Breast epithelium (tissue), 4 donors: ENCODE measurements at places on chromosomes 3 and 15.

- DNase-seq, result no peak
Observed at GRCh38 chr3:67389176-67389575, 265.2 kb downstream of the SUCLG2 start.

DNA sequence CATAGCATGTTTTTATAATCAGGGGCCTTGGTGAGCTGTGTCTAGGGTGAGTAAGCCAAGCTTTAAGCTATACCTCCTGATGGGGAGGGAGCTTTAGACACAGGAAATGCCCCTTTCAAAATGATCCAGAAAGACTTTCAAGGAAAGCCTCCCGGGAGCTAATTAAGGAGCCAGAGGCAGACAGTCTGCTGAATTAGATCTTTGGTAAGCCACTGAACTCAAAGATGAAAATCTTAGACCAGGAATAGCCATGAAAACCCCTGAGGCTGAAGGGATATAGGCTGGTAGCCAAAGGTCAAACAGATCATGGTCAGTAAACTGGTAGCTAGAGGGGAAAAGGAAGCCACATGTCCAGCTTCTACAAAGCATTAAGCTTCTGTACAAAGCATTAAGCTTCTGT, 42.7 kb upstream of the GAP43 start:
- no peak for DNase-seq

DNA sequence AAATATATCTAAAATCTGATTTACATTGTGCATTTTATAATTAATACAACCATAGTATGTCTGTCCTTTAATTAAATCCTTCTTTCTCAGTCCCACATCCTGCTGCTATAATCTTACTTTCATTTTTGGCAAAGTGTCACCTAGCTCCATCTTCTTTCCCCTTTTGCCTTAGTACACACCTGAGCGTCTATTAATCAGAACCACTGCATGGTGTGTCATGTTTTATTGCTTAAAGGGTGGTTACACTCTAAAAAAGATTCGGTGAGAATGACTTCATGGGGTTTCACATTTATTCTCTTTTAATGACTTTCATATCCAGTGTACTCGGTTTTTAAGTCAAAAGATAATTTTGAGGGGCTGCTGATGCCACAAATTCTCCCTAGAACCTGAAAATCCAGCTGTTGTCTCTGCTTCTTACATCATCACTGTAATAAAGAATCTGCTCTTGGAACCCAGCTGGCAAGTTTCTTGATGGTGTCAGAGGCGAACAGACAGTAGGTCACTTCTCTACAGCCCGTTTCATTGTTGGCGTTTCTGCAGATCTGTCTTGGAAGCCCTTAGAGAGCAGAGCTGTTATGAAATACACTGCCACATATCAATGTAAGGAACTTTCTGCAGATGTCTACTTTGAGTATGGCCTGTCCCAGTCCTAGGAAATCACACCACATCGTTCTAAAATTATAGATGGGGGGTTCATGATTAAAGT, 99.7 kb downstream of the TIGIT start:
- DNase-seq, result peak; percentile 48

GRCh38 chr3:123656691-123657090, 71.8 kb upstream of the HACD2 start:
- no peak for DNase-seq

DNA sequence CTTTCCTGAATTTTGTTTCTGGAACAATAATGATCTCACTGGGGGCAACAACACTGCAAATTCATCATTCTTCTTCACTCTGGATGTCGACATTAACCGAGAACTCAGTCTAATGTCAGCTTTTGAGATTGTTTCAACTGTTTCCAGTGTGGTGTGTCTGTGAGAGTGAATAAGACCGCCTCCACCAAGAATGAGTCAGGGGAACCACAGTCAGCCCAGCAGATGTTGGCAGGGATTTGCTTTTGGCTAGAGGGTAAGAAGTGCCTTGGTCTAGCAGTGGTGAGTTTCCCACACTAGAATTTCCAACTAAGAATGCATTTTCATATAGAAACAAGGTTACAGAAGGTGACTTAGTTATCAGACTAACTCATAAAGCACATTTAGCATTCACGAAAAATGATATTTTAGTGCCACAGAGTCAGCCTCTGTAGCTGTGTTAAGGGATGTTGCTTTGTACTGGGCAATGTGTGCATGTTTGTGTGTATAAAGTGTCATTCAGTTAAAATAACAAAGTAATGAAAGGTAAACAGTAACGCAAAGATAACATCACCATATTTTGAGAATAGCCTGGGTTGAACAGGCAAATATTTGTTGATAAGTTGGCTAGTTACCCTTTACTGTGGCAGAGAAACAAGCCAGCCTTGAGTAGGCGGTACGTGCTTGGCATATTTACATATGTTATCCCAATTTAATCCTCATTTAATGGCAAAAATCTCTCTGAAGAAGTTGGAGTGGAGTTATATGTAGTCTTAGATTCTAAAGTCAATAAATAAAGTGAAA, 33.8 kb downstream of the DRD3 start:
- DNase-seq, result no peak

- DNase-seq, result no peak
Observed at GRCh38 chr3:97029972-97030371, 215.6 kb downstream of the EPHA6 start.

DNA sequence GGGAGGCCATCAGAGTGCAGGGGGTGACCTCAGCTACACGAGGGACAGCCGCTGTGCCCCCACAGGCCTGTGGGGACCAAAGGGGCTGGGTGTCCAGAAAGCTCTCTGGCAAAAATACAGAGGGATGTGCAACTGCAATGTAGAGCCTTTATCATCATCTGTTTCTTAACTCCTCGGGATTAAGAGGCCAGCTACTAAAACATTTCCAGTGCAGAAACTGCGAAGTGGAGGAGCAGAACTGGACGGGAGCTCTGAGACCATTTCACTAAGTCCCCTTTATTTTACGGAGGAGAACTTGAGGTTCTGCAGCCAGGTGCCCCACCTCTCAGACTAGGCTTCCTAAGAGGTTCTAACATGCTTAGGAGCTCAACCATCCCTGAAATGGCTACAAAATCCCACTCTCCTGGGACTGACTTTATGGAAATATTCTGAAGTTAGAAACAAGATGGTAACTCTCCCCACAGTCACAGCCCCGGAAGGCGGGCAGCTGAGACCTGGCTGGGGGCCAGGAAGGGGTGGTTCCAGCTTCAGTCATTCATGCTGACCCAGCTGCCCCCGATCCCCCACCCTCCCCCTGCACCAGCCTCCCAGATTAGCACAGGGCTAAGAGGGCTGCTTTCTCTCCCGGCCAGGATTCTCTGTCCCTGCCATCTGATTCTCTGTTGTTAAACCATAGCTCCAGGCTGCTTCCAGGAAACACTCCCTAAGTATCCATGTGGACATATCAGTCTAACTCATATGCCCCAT, 40.3 kb downstream of the UMPS start:
- DNase-seq, result no peak

DNA sequence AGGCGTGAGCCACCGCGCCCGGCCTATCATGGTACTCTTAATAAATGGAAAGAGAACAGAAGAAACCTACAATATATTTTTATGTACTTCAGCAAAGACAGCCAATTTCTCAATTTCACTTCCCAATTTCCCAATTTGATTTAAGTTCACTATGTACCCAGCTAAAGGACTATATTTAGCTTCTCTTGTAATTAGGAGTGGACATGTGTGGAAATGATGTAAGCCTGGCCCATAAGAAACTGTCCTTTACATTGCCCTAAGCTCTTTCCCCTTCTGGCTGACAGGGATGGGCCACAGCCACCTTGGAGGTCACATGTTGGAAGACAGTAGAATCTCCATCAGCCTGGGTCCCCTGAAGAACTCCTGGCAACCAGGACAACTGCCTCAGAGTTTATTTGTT, 6.2 kb downstream of the TMEM39A start:
- DNase-seq, result no peak

- peak; percentile 45 for DNase-seq
Observed at GRCh38 chr3:170037463-170038433, at the start of gene GPR160. Gene GPR160, plus strand, starts transcription at chr3:170037995. Its CDS starts 45,978 bp downstream, at chr3:170083973.

DNA sequence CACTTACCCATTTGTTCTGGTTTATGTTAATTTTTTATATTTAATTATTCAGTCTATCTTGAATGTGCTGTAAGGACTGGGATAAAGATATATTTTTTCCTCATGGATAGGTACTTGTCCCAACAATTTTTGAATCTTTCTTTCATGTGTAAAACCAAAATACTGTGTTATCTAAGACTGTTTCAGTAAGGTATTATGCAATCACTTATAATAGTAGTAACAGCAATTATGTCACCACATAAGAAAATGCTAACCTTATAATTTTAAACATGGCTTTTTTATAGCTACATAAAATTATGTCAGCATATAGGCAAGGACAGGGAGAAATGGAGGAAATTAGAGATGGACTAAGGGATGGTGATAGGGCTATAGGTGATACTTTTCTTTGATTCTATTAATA, 2.9 kb upstream of the CTDSPL start:
- DNase-seq, result no peak

DNA sequence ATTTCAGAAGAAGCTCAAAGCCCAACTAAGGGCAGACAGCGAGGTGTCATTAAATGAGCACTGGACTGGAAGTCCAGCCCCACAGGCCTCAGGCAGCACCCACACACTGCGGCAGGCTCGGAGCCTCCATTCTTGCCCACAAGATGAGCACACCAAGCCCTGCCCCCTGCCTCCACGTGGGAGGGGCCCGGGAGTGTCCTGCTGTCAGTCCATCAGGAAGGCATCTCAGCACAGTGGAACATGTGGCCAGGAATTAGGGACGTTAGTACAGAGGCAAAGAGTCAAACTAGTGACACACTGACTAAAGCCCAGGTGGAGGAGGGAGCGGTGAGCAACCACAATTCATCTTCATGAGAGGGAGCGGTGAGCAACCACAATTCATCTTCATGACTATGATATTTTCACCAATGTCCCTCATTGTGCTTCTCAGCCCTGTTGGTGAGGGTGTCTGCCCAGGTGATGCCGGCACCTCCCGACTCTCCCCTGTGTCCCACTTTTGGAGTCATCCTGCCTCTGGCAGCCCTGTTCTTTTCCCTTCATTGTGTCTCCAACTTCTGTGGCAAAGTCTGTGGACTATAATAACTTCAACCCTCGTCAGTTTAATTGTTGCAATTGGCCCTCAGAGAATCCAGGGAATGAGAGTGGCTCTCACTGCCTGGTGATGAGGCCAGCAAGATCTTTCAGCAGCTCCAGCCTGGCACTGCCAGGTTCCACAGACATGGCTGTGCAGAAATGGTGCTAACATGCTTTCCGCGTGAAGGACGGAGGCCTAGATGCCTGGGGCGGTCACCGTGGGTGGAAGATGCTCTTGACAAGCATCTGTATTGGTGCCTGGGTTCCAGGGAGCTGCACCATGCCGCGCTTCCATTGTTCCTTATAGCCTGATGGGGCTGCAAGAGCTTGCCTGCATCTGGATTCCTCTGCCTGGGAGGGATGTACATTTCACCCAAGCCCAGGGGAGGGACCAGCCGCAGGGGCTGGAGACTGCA, 23.1 kb upstream of the SKOR1 start:
- DNase-seq, result no peak

GRCh38 chr3:182596676-182597410, 196.5 kb upstream of the ATP11B start:
- no peak for DNase-seq

- no peak for DNase-seq
Observed at GRCh38 chr3:197380786-197381185, 82.4 kb upstream of the DLG1 start.

DNA sequence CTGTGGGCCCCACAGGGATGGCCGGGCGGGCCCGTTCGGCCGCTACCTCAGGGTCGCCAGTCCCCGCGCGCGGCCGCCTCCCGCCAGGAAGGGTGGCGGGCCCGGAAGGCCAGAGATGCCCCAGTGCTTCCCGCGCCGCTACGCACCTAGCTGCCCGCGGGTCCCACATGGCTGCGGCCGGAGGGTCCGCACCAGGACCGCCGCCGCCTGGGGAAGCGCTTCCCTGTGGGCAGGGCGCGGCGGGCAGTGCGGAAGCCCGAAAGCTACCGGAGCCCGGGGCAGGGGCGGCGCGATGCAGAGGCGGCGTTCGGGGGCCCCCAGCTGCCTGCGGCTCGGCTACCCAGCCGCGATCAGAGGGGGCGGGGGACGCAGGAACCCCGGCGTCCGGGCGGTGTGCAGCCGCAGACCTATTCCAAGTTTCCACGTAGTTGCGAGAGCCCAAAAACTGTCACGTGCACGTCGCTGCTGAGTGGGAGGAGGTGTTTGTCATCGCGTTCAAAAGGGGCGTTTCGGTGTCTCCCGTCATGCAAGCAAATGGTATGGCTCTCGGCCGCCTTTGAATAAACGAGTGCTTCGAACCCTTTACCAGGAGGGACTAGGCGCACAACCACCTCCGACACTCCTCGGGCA, at the start of gene TRANK1:
Gene TRANK1, minus strand, starts transcription at position 414 of the 630 bp plus-strand sequence. Its CDS starts 245 bp downstream, at position 169.
- DNase-seq, result peak; percentile 40

DNA sequence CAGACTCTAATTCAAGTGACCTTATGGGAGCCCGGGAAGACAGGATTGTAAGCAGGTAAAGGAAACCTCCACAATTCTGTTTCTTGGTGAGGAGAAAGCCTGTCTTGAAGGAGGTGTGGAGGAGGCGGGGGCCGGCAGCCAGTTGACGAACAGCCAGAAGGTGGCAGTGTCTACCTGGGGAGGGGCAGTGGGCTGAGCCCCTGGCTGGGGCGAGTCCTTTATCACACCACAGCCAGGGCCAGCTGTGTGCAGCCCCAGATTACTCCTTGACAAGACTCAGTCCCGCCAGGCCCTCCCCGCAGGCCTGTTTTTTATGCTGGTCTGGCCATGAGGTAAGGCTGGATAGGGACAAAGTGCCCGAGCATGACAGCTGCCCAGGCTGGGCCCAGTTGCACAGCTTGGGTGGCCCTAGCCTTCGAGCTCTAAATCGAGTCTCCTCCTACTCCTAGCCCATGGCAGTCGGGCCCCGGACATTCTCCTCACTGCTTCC, 40.9 kb upstream of the IDH2 start:
- DNase-seq, result peak; percentile 50

- peak; percentile 27 for DNase-seq
Observed at GRCh38 chr3:141094790-141095545, 43.8 kb downstream of the SPSB4 start.

DNA sequence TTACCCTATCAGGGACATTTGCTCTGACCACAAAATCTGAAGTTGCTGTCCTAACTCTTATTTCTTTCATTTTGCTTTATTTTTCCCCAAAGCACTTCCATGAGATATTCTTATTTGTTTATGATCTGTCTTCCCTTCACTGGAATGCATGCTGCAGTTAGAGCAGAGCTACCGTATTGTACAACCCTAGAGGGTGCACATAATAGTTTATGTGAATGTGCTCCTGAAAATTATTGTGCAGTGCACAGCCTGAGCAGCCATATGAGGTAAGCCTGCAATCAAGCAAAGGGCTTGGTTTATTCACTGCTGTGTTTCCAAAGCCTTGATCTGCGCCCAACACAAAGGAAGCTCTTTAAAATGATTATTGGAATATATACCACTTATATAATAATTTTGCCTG, 120.3 kb upstream of the CADPS start:
- DNase-seq, result no peak
